ENCODE measurements at places on chromosomes 16 and 17. TPM values are rescaled to one million over a fixed set of nuclear protein-coding genes. Genes with fewer than 3 reads are reported as not detected.
A peak's percentile ranks its signal among the peaks of the same experiment; 100 is the strongest.

GRCh38 chr16:12320298-12320706 is 343.8 kb downstream of the SNX29 start:
- DNase-seq, result no peak
- H3K36me3 ChIP-seq, result no peaks in the 10 kb centered on the region
- H3K27me3 ChIP-seq, result no peaks in the 10 kb centered on the region
- no peak overlapping the region for H3K4me3 ChIP-seq

DNA sequence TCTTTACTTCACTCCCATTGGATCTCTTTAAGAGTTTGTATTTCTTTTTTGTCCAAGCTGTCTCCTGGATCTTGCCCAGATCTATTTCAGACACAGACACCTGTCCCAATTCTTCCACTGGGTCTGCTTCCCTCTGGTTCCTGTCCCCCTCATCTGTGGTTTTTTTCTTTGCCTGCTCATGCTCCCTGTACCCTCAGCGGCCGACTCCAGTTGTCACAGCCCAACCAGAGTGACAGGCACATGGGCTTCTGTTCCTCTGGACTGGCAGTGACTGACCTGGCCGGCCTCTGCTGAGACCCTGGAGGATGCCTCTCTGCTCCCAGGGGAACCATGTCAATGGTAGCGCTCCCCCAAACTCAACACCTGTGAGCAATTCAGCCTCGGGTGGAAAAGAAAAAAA is 142.6 kb downstream of the WSCD1 start:
- no peak overlapping the region for H3K27ac ChIP-seq
- H3K4me3 ChIP-seq, result no peak overlapping the region
- no peaks in the 10 kb centered on the region for H3K36me3 ChIP-seq
- no peaks in the 10 kb centered on the region for H3K4me1 ChIP-seq
- no peaks in the 10 kb centered on the region for H3K27me3 ChIP-seq

DNA sequence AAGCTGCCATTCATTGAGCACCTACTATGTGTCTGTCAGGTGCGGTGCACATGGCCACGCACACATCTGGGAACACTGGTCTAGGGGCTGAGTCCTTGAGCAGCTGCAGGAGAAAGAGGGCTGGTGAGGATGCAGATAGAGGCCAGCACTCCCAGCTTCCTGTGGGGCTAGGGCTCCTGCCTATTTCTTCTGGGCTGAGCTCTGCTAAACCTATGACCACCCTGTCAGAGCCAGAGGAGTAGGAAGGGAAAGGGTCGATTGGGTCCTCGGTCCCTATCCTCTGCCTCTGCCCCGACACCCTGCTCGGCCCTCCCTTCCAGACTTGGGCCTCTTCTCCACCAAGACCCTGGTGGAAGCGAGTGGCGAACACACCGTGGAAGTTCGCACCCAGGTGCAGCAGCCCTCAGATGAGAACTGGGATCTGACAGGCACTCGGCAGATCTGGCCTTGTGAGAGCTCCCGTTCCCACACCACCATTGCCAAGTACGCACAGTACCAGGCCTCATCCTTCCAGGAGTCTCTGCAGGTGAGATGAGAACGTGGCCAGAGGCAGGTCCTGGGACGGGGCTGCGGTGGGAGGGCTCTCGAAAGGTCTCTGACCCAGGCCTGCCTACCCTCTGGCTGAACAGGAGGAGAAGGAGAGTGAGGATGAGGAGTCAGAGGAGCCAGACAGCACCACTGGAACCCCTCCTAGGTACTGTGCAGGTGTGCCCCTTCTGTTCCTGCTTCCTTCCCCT is 4.0 kb upstream of the TMEM88 start:
- no peak overlapping the region for H3K27ac ChIP-seq
- DNase-seq, result peak; percentile 59
- peaks cover 12% of the 10 kb centered on the region for H3K4me1 ChIP-seq
- no peak overlapping the region for H3K4me3 ChIP-seq
- no peaks in the 10 kb centered on the region for H3K27me3 ChIP-seq

- no peak for DNase-seq
- H3K4me3 ChIP-seq, result no peak overlapping the region
- no peaks in the 10 kb centered on the region for H3K36me3 ChIP-seq
- no peaks in the 10 kb centered on the region for H3K4me1 ChIP-seq
- H3K27ac ChIP-seq, result no peak overlapping the region
- no peaks in the 10 kb centered on the region for H3K27me3 ChIP-seq
Measured at GRCh38 chr16:78499399-78499798, 399.9 kb downstream of the WWOX start.

DNA sequence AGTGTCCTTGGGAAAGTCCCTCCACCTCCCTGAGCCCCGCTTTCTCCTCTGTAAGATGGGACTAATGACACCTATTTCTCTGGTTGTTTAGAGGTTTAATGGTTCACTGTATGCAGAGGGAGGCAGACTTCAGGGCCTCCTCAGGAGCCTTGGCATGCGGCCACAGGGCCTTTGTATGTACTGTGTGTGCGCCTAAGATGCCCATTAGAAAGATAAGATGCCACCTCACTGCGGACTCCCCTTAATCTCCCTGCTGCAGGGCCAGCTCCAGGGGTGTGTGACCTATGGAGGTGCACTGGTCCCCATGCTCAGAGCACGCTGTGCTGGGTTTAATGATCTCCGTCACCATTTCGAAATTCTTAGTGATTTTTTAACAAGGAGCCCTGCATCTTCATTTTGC is 59.3 kb downstream of the TMEM235 start:
- DNase-seq, result no peak
- H3K4me3 ChIP-seq, result no peak overlapping the region
- H3K27me3 ChIP-seq, result no peaks in the 10 kb centered on the region
- H3K4me1 ChIP-seq, result peaks cover 10% of the 10 kb centered on the region
- no peak overlapping the region for H3K27ac ChIP-seq

Gene CLEC18A
- 2.0 TPM for total RNA-seq

Gene ABCA10
- total RNA-seq, result 9.2 TPM

Gene NBR1
- total RNA-seq, result 80.4 TPM

Gene OTOP3
- total RNA-seq, result not detected

Gene ICAM2
- 70.5 TPM for total RNA-seq

Measured in upper lobe of right lung (tissue), 1 donor.